ENCODE measurements at places on chromosomes 2 and 18.

DNA sequence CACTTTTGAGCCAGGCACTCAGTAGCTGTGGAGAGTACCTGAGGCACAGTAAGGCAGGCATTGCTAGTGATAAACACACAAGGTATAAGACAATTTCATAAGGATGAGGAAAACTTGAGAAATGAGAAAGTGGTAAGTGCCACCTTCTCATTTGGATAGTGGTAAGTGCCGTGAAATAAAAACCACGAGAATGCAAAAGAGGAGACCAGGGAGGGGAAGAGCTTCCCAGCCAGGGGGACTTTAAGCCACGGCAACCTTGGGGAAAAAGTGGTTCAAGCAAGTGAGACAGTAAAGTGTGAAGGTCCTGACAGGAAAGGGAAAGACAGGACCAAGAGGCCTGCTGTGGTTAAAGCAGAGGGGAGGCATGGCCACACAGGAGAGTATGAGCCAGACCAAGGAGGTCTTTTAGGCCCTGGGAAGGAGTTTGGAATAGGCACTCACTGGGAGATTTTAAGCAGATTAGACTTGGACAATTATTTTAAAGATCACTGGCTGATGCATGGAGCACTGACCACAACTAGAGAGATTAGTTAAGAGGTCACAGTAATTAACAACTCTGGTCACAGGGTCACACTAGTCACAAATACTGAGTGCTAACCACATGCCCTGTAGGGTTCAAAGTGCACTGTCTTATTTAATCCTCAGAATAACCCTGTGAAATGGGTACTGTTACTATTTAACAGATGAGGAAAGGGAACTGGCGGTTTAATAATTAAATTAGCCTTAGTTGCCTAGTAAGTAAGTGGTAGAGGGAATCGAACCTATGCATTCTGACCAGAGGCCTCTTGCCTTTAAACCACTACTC is 50.1 kb downstream of the THOC1 start:
- no peak for DNase-seq

- DNase-seq = no peak
These were observed 291.5 kb upstream of the FANCL start for GRCh38 chr2:58532641-58533040.

GRCh38 chr2:151770995-151771394 is 36.7 kb upstream of the NEB start:
- no peak for DNase-seq

- no peak for DNase-seq
These were observed 50.7 kb upstream of the OTX1 start for GRCh38 chr2:62999905-63000304.

GRCh38 chr2:100620481-100620880 is 57.7 kb downstream of the PDCL3 start:
- no peak for DNase-seq
